ENCODE measurements at places on chromosomes 6 and 20.
A peak's percentile ranks its signal among the peaks of the same experiment; 100 is the strongest.

GRCh38 chr6:5899216-5900045 is 107.3 kb downstream of the NRN1 start:
- no peak for DNase-seq

GRCh38 chr6:113488812-113489685 is 368.1 kb upstream of the MARCKS start:
- DNase-seq = no peak

DNA sequence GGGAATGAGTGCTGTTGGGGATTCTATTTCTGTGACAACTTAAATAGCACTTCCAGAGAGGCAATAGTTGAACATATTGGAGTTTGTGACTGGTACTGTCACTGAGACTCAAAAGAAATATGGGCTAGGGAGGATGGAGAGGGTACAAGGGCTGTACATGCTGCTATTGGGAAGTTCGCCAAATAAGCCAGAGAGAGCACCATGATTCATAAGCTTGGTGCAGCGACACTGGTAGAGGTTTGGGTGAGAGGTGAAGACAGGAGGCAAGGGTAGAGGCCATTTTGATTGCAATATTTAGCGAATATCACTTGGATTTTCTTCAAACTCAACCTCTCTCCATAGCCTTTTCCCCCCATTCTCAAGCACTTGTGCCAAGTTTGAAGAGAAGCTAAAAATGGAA is 214.3 kb downstream of the OGFRL1 start:
- DNase-seq = no peak

- no peak for DNase-seq
Measured at GRCh38 chr20:13024596-13024995, 15.8 kb downstream of the SPTLC3 start.

GRCh38 chr6:6331393-6331792 is 10.9 kb upstream of the F13A1 start:
- DNase-seq = no peak

DNA sequence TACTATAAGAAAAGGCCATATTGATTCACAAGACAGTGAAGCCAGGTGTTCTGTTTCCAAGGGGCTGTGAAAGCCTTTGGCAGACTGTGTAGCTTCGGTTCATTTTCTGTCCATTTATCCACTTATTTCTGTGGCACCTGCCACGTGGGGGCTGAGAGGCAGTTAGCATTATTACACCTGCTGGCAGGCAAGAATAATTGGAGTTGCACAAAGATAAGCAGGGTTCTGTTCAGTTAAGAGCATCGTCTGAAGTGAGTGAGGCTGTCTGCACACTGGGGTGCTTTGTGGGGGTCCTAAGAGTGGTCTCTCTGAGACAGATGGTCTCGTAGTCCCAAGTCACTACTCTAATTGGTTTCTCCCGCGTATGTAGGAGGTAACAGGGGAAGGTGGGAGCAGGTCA is 60.6 kb upstream of the CCN6 start:
- DNase-seq = peak; percentile 16

DNA sequence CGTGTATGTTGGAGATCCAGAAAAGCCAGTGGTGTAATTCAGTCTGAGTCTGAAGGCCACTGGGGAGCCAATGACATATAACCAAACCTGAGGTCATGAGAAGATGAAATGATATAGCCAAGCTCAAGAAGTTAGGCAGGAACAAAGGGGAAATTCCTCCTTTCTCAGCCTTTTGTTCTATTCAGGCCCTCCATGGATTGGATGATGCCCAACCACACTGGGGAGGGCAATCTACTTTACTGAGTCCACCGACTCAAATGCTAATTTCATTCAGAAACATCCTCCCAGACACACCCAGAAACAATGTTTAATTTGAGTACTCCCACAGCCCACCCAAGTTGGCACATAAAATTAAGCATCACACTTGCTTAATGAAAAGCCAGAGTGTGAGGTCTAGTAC is 183.6 kb downstream of the GJA1 start:
- no peak for DNase-seq

GRCh38 chr6:912871-913835 is 220.2 kb upstream of the EXOC2 start:
- DNase-seq = no peak

DNA sequence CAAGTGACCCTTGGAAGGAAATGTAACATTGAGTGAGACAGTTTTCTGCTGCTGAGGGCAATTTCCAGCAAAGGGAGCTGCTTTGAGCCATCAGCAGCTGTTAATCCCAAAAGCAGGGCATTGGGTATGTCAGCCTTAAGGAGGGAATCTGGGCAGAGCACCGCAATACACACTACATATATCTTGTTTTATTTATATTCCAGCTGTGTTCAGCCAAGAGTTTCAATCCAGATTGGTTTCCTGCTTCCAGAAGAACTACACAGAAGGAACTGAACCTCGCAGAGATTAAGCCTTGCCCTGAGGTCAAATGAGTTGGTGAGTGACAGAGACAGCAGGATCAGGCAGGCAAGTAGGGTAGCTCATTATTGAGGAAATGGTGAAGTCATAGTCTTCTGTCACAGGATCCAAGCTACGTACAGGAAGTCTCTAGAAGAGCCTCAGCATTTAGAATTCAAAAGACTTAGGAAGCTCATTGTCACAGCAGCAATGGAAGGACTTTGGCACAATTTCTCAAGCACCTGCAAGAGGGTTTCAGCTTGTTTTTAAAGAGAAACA is 109.9 kb upstream of the HEY2 start:
- DNase-seq = no peak

DNA sequence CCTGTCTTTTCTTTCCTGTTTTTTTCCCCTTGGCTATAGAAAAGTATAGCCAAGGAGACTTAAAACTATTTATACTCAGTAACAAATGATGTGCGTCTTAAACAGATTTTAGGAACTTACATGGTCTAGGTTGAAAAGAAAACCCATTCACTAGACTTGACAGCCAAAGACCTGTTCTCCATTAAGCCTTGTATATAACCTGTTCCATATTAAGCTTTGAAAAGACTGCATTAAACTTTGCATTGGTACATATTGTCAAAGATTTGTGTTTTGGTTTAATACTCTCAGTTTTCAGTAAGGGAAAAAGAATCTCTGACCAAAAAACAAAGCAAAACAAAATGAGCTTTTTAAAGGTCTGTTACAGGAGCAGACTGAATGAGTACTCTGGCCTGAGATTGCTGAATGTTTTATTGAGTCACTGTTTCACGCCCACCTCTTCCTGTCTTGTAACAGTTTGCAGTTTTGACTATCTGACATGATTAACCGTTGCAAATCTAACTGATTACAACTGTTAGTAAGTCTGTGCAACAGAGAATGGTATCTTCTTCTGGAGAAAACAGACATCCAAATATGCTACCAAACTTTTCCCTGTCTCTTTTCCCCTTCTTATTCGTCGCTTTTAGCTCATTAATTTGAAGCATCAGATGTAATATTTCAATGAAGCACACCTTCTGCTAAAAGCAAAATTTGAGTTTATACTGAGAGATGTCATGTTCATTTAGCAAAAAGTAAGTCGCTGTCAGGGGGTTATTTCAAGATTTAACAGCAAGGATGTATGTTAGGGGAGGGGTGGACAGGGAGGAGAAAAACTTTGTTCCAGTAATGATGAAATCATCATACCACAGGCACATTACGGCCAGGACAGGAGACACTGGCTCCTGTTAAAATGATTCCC is 59.1 kb upstream of the SUPT3H start:
- no peak for DNase-seq

- no peak for DNase-seq
Measured at GRCh38 chr6:155372256-155372655, 58.0 kb upstream of the TFB1M start.

- DNase-seq = no peak
Measured at GRCh38 chr6:145887969-145888368, 73.4 kb upstream of the FBXO30 start.

DNA sequence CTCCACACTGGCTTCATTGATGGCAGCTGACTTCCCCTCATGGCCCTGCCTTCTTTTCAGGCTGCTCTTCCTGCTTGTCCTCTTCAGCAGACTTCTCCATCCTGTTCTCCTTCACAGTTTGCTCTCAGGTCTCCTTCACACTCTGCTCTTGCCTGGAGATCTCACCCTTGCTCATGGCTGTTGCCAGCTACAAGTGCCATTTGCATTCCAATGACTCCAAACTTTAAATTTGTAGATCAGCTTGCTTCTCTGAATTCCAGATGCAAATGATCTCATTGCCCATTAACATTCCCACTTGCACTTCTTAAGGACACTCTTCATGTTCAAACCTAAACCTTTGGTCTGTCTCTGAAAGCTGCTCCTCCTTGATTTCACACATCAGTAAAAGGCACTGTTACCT is 343.0 kb downstream of the QKI start:
- DNase-seq = no peak

DNA sequence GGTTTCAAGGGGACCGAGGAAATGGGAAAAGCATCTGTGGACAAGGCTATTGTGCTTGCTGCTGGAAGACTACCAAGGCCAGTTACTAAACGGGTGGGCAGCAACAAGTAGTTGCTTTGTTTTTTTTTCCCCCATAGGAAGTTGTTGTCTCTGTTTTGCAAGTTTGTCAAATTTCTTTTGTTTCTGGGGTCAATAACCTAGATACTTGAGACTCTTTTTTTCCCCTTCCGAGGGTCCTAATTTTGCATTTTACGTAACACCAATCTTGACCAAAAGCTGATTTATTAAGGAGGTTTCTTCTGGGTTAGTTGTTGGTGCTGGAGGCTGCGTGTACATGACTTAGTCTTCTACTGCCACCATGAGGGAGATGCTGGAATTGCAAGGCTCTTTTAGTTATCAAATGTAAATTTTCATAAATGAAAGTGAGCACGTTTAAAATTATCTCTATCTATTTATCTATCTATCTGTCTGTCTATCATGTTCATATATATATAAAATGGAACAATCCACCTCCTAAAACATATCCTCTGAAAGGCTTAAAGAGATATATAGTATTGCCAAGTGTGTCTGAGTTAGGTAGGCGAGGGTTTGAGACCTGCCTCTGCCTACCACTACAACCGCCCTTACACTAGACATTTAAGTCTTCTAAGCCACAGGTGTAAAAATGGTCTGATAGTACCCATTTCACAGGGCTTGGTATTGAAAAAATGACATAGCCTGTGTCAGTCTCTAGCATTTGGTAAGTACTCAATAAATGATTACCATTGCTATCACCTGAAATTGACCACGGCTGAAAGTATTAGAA is 60.2 kb downstream of the GCLC start:
- DNase-seq = peak; percentile 46

DNA sequence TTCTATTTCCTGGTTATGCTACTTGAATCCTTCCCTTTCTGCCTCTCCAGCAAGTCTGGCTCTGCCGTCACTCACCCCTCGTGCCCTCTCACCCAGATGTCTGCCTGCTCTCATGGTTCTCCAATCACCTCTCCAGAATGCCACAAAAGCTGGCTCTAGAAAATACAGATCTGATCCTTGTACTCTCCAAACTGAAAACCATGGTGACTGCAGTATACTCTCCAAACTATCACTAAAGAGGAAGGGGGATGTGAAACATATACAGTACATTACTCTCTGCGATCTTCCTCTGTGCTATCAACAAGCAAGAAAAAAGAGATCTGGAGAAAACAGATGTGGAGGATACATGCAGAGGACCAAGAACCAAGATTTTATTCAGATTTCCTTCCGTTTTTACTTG is 91.1 kb downstream of the ATXN1 start:
- no peak for DNase-seq

DNA sequence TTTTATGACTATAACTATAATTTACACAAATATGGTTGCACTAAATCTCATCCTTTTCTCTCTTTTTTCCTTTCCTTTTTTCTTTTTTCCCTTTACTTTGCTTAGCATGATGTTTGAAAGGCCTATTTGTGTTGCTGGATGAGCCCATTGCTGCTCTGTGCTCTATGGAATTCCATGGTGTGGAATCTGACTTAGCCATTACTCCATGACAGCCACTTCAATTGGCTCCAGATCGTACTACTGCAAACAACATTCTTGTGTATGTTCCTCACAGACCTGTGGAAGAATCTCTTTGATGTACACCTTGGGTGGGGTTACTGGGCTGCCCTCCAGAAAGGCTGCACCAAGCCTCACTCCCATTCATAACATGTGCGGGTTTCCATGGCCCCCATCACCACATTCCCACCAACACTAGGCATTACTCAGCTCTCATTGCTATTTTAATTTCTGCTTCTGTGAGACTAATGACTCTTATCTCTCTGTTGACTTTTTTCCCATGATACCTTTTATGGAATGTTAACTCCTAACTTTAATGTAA is 979.0 kb downstream of the KIF16B start:
- DNase-seq = no peak

GRCh38 chr6:38957426-38957825 is 91.2 kb upstream of the GLP1R start:
- no peak for DNase-seq

DNA sequence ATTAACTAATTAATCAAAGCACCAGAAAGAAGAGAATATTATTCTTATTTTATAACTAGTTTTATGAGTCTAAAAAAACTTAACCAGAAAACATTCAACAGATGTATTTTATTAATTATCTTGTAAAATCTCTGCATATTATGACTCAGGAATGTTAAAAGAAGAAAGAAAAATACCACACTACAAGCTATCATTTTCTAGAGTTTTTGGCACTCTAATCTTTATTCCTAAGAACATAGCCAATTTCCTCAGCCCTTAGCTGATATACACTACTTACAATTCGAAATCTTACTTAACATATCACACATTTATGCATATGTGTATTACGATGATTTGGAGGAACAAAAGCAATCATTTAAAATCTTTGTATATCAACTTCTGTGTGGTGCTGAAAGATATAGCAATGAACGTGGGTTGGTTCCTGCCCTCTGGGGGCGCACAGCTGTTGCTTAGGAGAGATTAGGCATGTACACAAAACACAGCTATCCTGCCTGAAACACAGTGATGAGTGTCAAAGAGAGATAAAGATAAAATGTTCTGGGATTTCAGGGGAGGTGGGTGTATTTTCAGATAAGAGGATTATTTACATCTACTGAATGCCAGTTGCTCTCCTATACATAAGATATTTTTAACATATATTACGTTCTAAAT is 404.5 kb downstream of the SYNE1 start:
- DNase-seq = no peak

DNA sequence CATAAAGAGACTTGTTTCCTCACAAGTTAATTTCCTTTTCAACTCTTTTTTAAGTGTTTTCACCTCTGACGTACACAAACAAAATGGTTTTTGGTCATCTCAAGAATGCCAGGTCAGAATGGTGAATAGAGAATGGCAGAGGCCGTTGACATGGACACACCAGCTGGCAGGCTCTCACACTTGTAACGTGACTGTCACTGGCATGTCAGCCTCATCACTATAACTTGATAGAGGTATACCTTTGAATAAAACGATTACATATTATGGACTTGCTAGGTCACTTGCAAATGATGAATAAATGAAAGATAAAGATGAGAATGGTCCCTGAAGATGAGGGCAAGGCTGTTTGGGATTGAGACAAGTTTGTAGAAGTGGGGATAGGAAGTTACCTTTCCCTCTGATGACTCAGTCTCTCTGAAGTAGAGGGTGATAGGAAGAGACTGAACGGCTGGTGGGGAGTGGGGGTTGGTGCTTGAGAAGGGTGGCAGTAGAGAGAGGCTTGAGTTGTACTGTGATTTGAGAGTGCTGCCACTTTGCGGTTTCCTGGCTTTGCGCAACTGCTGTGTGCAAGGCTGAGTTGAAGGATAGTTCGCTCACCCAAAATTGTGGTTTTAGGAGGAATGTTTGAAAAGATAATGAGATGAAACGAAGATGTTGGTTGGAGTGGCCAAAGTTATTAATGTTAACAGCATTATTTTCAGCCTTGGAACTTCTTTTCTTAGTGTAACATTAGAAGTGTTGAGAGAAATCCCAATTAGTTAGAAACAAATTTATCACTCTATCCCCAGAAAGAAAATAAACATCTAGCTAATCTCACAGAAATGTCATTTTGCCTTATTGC is 30.3 kb downstream of the TBPL1 start:
- no peak for DNase-seq

Measured in NCI-H2227 treated with DMSO at 0.1 percent for 48 hours (cell line).